ENCODE measurements at places on chromosomes 6 and 20.

DNA sequence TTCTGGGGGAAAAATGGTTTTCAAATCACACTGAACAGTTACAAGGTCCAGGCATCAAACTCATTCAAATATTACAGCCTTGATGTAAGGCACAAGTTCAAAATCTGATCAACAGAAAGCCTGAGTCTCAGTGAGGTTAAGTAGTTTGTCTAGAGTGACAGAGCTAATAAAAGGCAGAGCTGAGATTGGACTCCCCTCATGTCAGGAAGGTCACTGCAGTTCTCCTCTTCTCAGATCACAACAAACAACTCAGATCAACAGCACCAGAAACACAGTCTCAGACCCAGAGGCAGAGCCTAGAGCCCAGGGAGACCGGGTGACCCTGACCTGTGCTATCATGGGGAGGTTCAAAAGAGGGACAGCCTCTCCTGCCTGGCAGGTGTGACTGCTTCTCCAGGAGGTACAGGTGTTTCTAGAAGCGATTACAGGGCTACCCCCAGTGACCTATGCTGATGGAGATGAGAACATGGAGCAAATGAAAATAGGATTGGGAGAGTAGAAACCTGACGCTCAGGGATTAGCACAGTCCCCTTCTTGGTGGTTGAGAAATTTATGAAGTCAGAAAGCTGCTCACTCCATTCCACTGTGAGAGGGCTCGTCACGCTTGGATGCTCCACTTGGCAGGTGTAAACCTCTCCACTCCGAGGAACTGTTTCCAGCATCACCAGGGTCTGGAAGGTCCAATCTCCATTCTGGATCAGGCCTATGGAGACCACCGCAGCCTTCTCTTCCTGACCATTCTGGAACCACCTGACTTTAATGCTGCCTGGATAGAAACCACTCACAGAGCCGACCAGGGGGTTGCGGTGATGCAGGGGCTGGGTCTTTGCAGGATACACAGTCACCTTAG is 24.3 kb upstream of the HLA-DRB5 start:
- DNase-seq: no peak

DNA sequence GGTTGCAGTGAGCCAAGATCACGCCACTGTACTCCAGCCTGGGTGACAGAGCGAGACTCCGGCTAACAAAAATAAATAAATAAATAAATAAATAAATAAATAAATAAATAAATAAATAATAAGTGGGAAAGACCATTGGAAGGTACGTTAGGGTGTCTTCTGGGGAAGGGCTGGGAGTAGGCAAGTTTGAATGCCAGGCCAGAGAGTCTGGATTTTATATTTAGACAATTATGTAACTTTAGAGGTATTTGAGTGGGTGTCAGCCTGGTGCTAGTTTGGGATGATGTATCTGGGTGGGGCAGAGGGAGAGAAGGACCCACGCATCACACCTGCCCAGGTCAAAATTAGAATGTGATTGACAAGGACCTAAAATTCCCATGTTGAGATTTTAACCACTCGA is 108.5 kb upstream of the PRND start:
- no peak for DNase-seq

- peak; percentile 84 for DNase-seq
These were observed 409 bp upstream of the ATXN1 start for GRCh38 chr6:16761471-16762267.

DNA sequence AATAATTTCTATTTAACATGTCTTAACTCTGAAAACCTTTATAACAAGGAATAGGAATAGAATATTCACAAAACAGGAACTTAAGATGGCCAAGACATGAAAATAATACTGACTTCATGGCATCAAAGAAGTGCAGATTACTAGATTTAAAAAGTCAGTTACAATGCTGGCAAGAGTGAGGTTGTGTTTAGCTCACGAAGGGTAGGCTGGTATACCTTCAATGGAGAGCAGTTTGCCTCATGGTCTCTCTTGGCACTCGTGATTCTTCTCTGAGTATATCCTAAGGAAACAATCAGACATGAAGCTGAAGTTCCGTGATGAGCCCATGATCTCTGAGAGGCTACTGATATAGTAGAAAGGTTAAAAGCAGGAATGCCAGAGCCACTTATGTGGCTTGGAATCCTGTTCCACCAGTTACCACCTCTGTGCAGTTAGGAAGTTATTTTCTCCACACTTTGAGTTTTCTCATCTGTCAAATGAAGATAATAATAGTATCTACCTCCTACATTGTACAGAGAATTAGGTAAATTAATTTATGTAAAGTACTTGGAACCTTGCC is 7.2 kb downstream of the NCOA7 start:
- no peak for DNase-seq

GRCh38 chr6:87419266-87419665 is 11.5 kb downstream of the CFAP206 start:
- DNase-seq: no peak

DNA sequence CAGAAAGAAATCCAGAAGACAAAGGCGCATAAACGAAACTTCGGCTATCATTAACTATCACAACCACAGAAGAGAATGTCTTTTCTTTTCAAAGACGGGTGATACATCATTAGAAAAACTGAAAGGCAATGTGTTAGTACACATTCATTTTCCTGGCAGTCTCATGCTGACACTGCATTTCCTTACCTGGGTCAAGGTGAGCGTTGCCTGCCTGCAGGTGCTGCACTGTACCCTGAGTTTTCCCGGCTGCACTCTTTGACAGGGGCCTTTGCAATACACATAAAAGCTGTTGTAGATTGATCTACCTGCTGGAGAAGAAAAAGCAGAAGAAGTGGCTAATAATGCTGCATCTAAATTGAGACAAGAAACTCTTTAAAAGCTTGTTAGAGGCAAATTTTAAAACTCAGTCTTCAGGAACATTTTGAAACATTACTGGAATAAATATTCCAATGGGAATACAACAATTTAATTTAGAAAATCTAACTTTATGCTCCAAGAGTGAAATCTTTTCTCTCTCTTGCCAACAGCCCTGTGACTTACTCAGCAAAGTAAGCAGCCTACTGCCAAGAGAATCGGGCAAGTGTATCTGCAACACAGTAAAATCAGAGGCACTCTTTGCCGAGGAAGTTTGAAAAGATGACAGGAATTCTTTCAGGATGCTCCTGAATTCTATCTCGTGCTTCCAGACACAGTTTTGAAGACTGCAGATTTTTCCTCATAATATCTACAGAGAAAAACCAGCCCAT is 526.4 kb downstream of the PRKN start:
- no peak for DNase-seq

DNA sequence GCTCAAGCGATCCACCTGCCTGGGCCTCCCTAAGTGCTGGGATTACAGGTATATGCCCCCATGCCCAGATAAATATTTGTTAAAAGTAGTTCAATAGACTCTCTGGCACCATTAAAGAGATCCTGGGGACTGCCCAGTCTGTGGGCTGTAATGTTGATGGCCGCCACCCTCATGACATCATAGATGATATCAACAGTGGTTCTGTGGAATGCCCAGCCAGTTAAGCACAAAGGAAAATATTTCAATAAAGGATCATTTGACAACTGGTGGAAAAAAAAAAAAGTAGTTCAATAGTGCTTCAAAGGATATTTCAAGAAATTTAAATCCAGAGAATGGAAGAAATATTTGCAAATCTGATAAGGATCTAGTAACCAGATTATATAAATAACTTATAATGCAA is 1.5 kb upstream of the CRIP3 start:
- DNase-seq: no peak

DNA sequence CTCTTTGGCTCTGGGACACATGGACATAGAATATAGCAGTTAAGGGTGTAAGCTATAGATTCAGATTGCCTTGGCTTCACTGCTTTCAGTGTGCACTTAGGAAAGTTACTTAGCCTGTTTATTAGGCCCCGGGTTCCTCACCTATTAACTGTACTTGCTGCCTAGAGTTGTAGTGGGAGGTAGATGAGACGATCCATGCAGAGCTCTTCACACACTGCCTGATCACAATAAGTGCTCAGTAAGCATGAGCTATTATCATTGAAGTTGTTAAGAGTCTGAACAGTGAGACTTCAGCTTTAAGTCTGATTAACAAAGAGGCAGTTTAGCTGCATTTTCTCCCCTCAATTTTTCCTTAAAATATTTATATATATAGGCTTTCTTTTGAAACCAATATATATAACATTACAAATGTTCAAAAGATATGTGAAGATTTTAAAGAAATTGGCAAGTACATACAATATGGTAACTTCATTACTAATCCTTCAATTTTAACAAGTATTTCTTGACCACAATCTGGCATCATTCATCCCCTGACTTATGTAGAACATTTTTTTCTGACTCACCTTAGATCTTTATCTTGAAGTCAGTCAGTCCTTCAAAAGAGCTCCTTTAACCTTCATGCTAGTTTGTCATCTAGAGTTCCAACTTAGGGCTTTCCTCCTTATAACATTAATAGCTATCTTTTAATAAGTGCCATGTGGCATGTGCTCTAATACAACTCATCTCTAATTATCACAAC is 20.5 kb upstream of the SUPT3H start:
- DNase-seq: no peak

DNA sequence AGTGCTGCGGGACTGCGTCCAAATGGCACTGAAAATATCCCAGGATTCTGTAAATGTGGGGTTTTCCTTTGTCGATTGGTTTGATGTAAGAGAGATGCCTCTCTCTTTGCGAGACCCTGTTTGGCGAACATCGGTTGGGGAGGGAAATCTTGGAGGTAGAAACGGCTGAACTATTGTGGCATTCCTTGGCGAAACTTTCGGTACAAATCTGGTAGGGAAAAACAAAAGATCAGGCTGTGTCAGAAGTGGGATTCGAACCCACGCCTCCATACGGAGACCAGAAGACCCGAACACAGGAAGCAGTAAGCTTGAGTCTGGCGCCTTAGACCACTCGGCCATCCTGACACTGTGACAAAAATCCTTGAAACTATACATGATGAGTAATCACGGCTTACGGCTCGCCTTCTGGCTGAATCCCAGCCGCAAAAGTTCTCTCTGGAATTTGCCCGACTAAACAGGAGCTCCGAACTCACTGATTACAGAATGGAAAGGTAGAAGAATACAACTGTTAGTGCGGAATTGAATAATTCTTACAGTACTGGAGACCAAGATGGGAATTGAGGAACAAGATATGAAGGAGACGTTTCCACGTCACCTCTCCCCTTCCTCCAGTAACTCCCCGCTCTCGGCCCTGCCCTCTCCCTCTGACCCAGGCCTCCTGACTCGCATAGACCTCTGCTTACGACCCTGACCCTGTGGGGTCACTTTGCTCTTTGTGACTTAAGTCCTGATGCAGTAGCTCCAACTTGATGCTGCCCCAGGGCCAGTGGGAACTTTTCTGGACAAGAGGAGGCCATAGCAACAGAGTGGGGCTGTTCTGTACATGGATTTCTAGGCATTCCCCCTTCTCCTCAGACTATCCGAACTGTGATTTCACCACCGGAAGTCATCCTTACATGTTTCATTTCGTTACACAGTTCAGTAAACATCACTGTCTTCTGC is 132.8 kb upstream of the ZNF184 start:
- DNase-seq: no peak

GRCh38 chr6:22412994-22413393 is 116.2 kb upstream of the PRL start:
- DNase-seq: no peak

- no peak for DNase-seq
These were observed 6.2 kb downstream of the EYA2 start for GRCh38 chr20:46900826-46901225.

DNA sequence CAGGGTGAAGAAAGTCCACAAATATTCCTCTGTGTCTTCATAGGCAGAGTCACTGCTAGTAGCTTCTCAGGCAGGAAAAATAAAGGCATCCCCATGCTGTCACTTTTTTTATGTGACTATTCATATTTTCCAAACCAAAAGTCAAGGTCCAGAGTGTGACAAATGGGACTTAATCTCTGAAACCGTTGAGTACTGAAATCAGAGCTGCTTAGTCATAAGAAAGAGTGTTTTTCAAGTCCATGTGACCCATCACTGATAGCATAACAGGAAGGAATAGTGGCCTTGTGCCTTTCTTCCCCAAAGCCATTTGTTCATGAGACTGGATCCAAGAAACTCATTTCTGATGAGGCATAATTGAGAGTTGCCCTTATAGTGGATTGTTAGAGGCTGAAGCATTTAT is 210.3 kb upstream of the TSHZ2 start:
- DNase-seq: no peak

DNA sequence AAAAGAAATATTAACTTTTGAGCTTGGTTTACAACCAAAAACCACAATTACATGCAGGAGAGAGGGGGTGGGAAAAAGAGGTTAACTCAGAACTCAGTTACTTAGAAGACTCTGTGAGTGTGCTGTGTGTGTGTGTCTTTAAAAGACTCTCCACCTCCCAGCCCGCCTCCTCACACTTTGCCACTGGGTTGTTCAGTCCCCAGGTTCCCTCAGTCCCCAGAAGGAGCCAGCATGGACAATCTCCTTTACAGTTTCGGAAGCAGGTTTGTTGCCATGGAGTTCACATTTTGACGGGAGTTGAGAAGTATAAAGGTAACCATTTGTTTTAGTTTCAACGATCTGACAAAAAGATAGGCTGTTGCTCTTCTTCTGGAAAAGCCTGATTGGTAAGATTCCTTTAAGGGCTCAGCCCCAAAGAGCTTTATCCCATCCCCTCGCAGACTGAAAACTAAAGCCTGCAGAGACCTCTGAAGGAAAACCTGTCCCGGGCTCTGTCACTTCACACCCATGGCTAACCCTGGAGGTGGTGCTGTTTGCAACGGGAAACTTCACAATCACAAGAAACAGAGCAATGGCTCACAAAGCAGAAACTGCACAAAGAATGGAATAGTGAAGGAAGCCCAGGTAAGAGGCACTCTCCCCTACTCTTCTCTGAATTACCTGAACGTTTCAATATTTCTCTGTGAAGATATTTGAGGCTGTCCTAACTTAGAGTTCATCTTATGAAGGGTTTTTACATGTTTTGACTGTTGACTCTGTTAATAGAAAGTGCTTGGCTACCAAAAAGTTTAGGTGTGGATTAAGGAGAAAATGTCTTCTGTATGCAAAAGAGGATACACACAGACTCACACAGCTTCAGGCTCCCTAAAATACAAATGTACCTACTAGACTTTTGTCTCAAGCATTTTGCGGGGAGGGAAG is at the start of gene SPTLC3:
Gene SPTLC3, plus strand, starts transcription at position 212 of the 921 bp plus-strand sequence. Its CDS starts 296 bp downstream, at position 508.
- no peak for DNase-seq

DNA sequence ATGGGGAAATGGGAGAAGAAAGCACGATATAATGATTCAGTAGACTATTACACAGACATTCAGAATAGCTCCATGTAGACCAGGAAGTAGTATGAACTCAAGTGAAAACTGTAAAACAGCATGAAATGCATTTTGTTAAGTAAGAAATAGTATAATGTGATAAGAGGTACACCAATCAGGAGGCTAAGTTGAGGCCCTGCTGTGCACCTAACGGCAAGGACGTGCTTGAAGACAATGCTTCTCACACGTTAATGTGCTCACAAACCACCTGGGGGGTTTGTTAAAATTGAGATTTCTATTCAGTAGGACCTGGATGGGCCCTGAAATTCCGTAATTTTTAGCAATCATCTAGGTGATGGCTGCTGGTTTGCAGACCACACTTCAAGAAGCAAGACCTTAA is 178.9 kb upstream of the SULF2 start:
- DNase-seq: no peak

DNA sequence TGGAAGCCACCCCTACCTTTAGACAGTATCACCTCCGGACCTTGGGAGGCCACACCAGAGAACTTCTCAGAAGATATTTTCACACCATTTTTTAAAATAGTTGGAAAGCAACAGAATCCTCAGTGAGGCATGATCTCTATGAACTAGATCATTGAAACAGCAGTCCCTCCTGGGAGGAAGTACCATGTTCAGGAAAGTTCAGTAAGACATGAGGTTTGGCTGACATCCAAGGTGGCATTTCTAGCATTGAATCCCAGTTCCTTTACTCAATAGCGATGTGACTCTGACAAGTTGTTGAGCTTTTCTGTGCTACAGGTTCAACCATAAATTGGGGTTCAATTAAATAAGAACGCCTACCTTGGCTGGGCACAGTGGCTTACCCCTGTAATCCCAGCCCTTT is 169.0 kb downstream of the TBC1D7 start:
- no peak for DNase-seq
